ENCODE measurements at places on chromosomes 4 and X.
A peak's percentile ranks its signal among the peaks of the same experiment; 100 is the strongest.

GRCh38 chrX:66918511-66918910 lies 279.6 kb upstream of the EDA2R start:
- no peak for DNase-seq

DNA sequence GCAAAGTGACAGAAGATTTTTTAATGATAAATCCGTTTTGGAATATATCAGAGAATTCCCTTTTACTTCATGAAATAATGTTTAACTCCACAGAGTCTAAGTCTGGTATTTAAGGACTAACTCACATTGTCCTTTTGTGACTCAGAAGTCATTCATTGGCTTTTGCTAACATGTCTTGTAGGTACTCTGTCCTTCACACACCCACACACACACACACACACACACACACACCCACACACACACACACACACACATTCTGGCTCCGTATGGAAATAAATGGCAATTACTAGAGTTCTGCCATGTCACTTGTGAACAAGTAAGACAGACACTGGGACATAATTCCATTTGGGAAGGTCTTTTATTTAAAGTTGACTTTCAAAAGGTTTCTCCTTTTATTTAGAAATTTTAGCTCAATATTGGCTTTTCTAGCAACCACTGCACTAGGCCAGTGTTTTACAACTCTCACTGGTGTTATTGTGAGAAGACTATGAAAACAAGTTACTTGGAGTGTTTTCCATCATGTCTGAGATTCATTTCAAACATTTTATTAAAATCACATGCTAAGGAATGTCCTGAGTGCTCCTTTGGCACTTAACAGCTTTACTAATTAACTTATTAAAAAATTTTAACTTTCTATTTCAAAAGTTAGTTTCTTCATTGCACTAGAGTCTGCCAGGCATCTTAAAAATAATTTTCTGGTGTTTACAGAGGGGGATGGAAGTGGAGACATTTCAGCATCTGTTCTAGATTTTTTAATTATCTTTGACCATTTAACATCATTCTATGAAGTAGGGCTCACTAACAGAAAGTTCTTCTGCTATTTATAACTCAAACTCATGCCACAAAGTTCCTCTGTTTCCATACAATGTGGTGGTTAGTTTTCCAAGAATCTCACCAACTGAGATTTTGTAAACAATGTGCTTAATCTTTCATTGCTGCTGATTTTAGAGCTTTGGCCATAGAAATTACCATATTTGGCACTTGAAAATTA lies 240.3 kb upstream of the GPC4 start:
- no peak for DNase-seq

DNA sequence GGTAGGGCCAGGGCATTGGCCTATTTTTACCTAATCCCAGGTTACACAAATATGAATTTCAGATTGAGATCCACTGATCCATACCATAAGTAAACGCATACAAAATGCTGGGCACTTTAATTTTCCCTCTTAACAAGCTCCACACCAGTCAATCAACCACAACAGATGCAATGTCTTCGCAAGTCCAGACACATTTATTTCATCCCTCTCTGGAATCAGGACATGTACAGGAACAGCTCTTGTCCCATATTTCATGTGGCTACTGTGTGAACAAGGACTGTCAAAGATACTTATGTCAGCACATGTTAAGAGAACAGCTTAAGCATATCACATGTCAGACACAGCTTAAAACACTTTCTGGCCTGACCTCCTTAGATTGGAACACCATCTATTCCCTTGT lies 145.9 kb downstream of the PPP3CA start:
- DNase-seq: no peak

- no peak for DNase-seq
These were observed 11.3 kb upstream of the DHX15 start for GRCh38 chr4:24595659-24596058.

DNA sequence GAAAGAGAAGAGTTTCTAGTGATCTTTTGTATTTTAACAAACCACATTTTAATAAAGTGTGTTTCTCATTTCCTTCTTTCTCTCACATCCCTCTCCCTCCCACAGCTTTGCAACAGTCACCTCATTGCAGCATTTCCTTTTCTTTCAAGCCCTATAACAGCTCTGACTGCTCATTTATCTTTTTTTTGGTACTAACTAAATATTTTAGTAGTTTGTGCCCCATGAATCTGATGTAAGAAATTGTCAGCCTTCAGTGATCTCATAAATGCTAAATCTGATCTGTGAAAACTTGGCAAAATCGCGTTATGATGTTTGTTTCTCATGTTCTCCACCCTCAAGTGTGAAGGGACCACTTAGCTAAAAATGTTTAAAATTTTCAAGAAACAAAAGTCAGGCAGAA lies 258.5 kb upstream of the SLIT2 start:
- DNase-seq: peak; percentile 63

DNA sequence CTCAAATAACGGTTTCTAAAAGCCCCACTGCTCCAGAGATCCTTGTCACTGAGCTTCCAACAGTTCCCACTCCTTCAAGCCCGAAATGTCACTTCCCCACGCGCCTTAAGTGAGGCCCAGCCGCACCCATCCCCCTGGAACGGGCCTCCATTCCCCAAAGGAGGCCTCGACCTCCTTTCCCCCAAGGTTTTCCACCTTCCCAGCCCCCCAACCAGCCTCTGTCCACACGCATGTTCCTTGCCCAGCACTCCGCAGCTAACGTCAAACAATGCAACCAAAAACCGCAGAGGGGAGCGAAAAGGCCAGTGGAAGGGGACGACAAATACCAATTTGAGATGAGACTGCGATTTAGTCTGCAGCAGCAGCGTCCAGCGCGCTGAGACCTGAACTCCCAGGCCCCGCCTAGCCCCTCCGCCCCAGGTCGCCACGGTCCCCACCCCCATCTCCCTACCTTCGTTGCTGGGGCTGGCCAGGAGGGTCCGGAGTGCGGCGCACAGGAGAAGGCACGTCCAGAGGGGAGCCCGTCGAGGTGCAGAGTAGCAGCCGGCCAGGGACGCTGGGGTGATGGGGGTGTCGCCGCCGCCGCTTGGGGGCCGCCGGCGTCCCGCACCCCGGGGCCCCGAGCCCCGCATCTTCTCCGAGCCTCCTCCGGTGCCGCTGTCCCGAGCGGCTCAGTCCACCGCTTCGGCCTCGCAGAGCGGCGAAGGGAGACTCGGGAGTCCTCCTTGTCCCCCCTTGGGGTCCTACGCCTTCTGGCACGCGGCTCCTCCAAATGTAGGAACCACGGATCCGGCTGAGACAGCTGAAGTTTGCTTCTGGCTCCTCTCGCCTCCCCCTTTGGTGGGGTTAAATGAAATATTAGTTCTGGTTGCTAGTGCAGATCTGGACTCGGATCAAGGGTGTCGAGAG lies 924 bp downstream of the EPHA5 start:
- DNase-seq: no peak

DNA sequence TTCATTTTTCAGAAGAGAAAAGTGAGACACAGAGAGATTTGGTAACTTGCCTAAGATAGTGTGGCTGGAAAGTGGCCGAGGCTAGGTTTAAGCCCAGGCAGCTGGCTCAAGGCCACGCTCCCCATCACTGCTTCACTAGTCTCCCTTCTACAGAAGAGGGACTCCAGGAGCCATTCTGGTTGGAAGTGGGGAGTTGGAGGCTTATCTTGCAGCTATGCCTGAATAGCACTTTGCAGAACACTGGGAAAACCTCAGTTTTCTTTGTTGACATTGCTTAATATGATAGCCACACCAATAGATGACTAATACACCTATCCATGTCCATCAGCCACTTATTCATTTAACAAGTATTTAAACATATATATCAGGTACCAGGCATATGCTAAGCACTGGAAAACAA lies 18.5 kb downstream of the LRRC66 start:
- no peak for DNase-seq

DNA sequence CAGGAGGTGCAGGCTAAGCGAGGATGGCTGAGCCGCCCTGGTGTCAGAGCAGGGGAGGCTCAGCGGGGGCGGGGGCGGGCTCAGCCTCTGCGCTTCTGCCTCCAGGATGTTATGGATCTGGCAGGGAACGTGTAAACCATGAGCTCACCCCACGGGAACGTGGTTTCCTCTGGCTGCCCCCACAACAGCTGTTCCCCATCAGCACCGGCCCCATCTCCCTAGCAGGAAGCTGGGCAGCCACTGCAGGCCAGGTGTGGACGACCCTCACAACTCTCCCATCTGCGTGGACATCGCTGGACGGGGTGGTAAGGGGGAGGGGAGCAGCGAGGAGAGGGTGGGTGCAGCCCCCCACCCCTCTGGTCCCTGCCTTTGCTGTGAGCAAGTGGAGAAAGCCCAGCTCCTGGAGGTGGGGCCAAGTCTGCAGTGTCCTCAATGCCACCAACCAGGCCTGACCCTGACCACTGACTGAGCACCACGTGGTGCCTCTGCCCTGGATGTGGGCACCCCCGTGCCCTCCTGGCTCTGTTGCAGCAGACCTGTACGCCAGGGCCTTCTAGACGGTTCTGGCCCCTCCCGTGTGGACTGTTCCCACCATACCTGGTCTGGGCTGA lies 28.1 kb upstream of the SPON2 start:
- no peak for DNase-seq

- no peak for DNase-seq
These were observed 163.0 kb downstream of the FAM47A start for GRCh38 chrX:33969105-33969504.

DNA sequence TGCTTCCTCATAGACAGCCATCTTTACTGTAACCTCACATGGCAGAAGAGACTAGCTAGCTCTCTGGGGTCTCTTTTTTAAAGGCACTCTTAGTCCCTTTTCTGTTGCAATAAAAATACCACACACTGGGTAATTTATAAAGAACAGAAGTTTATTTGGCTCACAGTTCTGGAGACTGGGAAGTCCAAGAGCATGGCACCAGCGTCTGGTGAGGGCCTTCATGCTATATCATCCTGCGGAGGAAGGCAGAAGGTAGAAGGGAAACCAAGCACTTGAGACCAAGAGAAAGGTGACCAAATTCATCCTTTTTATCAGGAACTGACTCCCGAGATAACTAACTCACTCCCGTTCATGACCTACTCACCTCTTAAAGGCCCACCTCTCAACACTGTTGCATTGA lies 5.4 kb upstream of the ANXA5 start:
- DNase-seq: no peak

- DNase-seq: no peak
These were observed 166.4 kb upstream of the CPEB2 start for GRCh38 chr4:14835708-14836425.

GRCh38 chr4:69025191-69025998 lies 70.9 kb upstream of the UGT2B7 start:
- no peak for DNase-seq

DNA sequence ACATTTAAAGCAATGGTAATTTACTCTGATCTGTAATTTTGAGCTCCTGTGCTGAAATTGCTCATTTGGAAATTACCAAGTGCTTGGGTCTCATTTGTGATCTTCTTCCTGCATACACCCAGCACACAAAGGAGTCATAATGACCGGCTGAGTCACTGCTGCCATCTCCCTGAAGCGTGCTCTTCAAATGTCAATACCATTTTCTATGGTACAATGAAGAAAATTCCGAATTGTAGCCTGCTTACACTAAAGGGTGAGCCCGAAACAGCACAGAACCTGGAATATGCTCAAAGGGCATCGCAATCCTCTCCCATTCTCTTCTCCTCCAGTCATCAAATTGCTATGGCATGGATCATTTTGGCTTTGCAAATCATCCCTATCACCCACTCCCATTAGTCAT lies 140.5 kb downstream of the GRIA3 start:
- no peak for DNase-seq

DNA sequence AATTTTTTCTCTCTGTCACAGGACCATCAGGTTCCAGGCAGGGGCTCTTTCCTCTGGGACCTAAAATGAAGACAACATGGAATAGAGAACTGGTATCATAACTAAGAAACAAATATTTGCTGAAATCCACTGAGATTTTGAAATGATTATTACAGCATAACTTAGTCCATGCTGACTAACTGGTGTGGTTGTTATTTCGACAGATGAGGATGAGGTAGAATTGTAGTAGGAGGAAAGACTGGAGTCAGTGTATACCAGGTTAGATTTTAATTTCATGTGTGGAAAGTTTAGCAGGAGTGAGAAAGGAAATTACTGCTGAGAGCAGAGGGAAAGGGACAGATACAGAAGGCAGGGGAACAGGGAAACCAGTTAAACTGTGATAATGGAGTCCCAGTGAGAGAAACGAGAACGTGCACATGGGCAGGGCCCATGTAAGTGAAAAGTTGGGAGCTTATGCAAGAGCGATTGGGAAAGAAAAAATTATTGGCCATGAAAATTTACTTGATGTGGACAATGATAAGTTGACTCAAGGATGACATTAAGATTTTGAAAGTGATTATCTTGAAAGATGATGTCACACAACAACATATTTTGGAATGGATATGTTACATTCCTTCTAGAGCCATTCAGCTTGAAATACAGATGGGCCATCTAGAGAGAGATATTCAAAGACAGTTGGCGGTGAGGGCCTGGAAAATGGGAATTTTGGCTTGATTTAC lies 98.7 kb upstream of the DDIT4L start:
- no peak for DNase-seq

DNA sequence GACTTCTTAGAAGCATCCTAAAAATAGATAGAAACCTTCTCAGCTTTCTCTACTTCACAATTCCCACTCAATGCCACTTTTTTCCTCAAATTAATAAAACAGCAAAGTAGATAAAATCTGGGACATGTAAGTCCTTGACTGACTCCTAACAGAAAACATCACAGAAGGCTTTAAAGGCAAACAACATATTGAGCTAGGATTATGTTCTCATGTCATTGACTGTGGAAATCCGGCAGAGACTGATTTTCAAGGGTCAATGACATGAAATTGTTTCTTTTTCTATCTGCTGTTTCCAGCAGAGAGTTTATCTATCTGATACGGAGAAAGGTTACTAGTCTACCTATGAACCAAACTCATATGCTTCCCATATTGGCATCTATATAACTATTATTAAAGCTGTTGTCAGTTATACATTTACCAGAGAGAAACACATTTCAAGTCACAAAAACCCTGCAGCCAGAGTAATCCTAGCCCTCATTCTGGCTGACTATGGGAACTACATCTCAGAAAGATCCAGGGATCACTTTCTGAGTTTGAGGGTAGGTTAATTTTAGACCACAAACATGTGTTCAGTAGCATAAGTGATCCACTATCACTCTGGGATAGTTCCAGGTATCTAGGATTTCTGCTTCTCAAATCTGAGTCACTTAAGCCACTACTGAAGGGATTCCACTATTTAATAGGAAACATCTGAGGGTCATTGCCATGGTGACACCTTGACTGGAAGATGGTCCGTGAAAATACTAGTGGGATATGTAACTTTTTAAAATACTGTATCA lies 147.6 kb downstream of the PPP3CA start:
- DNase-seq: no peak

DNA sequence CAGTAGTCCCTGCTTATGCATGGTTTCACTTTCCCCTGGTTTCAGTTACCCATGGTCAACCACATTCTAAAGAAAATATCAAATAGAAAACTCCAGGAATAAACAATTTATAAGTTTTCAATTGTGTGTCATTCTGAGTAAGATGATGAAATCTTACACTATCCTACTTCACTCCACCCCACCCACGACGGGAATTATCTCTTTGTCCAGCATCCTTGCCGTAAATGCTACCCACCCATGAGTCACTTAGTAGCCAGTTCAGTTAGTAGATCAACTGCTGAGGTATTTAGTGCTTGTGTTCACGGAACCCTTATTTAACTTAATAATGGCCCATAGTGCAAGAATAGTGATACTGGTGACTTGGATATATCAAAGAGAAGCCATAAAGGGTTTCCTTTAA lies 91.4 kb downstream of the KLHL13 start:
- DNase-seq: no peak

- no peak for DNase-seq
These were observed 24.7 kb upstream of the PBDC1 start for GRCh38 chrX:76148041-76148665.

GRCh38 chr4:174377613-174378012 lies 93.9 kb downstream of the CEP44 start:
- DNase-seq: no peak
